ENCODE measurements at places on chromosomes 2 and 18.

GRCh38 chr18:36012891-36013290, 40.4 kb downstream of the RMP24 start:
- no peak for DNase-seq

- no peak for DNase-seq
Measured at GRCh38 chr18:463827-464541, 36.5 kb downstream of the COLEC12 start.

GRCh38 chr18:59900222-59901128, 679 bp downstream of the PMAIP1 start:
- peak; percentile 60 for DNase-seq

DNA sequence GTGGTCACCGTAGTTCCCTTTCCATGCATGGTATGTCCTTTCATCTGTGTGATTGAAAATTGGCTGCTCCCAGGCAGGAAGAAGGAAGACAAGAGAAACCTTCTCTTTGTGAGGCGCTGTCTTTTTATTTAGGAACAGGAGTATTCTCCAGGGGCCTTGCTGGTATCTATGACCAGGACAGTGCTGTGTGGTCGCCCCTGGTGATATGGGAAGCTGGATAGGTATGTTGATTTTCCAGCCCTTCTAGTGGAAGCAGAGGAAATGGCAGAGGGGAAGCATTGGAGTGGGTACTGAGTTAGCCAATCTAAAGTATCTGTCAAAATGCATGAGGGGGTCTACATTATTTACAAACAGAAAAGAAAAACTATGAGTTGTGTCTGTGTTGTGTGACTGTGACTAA, 226.6 kb downstream of the MTX2 start:
- no peak for DNase-seq

DNA sequence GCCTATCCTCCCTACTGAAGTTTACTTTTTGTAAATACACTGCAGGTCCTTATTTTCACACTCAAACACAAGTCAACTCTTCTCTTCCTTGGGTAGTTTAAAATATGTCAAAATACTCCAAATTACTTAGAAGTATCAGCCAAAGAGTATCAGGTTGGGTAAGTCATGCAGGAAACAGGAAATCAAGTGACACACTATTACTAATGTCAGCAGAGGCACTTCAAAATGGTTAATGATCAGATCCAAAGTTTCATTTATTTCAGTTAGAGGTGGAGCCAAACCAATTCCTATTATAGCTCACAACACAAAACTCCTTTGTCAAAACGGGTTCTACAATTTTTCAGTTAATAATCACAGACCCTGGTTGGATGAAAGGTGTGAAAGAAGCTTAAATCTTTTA, 54.2 kb downstream of the DLGAP1 start:
- DNase-seq = no peak

GRCh38 chr2:218959761-218960308, 369 bp downstream of the CDK5R2 start:
- no peak for DNase-seq
